Activated naive CD4-positive, alpha-beta T cell treated with anti-CD3 and anti-CD28 coated beads for 36 hours (primary cell): ENCODE measurements at places on chromosomes 4 and X. TPM values are rescaled to one million over a fixed set of nuclear protein-coding genes. Genes with fewer than 3 reads are reported as not detected.
A peak's percentile ranks its signal among the peaks of the same experiment; 100 is the strongest.

MAGED4 gene
- total RNA-seq, result not detected

GLUD2 gene
- 0.62 TPM for total RNA-seq

STAP1 gene
- total RNA-seq, result 18.9 TPM

GPR34 gene
- total RNA-seq, result not detected

STAG2 gene
- 84.5 TPM for total RNA-seq

GRCh38 chr4:52094376-52095145 is 43.5 kb downstream of the SPATA18 start:
- no peak for DNase-seq
- H3K27ac ChIP-seq, result no peak overlapping the region
- H3K36me3 ChIP-seq, result no peaks in the 10 kb centered on the region
- peaks cover 12% of the 10 kb centered on the region for H3K27me3 ChIP-seq

GRCh38 chr4:55329012-55329411 is 17.0 kb upstream of the SRD5A3 start:
- H3K27ac ChIP-seq, result no peak overlapping the region
- no peak overlapping the region for H3K4me3 ChIP-seq
- H3K36me3 ChIP-seq, result no peaks in the 10 kb centered on the region
- H3K4me1 ChIP-seq, result peaks cover 7% of the 10 kb centered on the region
- DNase-seq, result no peak
- no peaks in the 10 kb centered on the region for H3K27me3 ChIP-seq

- no peaks in the 10 kb centered on the region for H3K36me3 ChIP-seq
- H3K27me3 ChIP-seq, result no peaks in the 10 kb centered on the region
- DNase-seq, result no peak
- no peaks in the 10 kb centered on the region for H3K4me1 ChIP-seq
- no peak overlapping the region for H3K27ac ChIP-seq
These were observed 67.9 kb downstream of the FAM47C start for GRCh38 chrX:37075892-37076595.

DNA sequence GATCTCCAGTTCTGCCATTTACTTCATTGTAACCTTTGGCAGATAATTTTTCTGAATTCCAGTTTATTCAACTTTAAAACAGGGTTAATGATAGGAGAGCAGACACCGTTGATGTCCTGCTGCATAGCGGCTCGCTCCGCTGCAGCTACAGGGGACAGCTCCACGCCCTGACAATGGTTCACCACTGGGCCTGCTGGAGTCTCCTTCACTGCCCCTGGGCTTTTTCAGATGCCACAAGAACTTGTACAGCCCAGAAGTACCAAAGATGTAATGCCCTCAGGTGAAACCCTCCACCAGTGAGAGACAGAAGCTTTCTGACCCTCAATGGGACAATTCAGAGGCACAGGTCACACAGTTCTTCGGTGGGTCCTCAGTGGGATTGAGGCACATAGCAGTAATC is 22.7 kb upstream of the SEPTIN11 start:
- H3K36me3 ChIP-seq, result no peaks in the 10 kb centered on the region
- H3K27me3 ChIP-seq, result peaks cover 3% of the 10 kb centered on the region
- no peak for DNase-seq
- H3K4me1 ChIP-seq, result no peaks in the 10 kb centered on the region
- no peak overlapping the region for H3K27ac ChIP-seq
- no peak overlapping the region for H3K4me3 ChIP-seq

DNA sequence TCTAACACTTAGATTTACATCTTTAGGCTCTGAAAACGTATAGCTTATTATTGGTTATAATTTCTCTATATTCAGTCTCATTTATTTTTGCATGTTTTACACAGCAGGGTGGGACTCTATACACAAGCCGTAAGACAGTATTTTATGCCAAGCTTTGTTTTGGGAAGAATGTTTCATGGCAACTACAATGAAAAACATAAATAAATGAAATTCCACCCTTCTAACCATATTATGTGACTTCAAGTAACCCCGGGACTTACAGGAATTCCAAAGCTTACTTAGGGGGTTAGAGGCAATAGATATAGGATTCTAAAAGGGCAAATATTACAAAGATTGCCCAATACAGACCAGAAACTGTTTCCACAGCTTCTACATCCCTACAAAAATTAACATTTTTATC is 370.9 kb downstream of the PRR32 start:
- H3K4me1 ChIP-seq, result no peaks in the 10 kb centered on the region
- no peak overlapping the region for H3K4me3 ChIP-seq
- no peak overlapping the region for H3K27ac ChIP-seq
- DNase-seq, result no peak
- no peaks in the 10 kb centered on the region for H3K36me3 ChIP-seq

DNA sequence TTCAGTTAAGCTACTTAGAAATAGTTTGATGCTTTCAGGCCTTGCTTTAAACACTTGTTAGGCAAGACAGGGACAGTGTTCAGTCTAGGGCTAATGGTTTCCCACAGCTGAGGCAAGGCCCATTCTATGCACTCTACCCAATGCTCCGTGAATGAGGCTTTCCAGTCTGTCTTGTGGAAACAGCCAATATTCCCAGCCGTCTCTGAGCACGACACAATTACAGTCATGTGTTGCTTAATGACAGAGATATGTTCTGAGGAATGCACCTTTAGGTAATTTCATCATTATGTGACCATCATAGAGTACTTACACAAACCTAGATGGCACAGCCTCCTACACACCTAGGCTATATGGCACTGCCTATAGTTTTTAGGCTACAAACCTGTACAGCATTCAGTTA is 9.5 kb upstream of the FAM200B start:
- no peaks in the 10 kb centered on the region for H3K4me1 ChIP-seq
- H3K36me3 ChIP-seq, result peaks cover 2% of the 10 kb centered on the region
- H3K4me3 ChIP-seq, result no peak overlapping the region
- no peak overlapping the region for H3K27ac ChIP-seq
- DNase-seq, result no peak

GRCh38 chr4:153204247-153204671 is at the start of gene TRIM2:
TRIM2 (plus strand) TSS chr4:153204443; CDS start chr4:153204531, 88 bp downstream.
- peak within 1 kb of the TSS; percentile 66 for H3K27ac ChIP-seq
- H3K4me1 ChIP-seq, result peaks cover 34% of the 10 kb centered on the region
- no peaks in the 10 kb centered on the region for H3K27me3 ChIP-seq
- H3K4me3 ChIP-seq, result peak within 1 kb of the TSS; percentile 39

- H3K27ac ChIP-seq, result no peak overlapping the region
- H3K4me3 ChIP-seq, result no peak overlapping the region
- no peak for DNase-seq
- no peaks in the 10 kb centered on the region for H3K4me1 ChIP-seq
These were observed 159.6 kb upstream of the ANK2 start for GRCh38 chr4:112889619-112890527.

GRCh38 chr4:171644430-171645057 is 168.7 kb upstream of the GALNTL6 start:
- H3K4me1 ChIP-seq, result no peaks in the 10 kb centered on the region
- H3K4me3 ChIP-seq, result no peak overlapping the region
- H3K27me3 ChIP-seq, result no peaks in the 10 kb centered on the region
- H3K27ac ChIP-seq, result no peak overlapping the region

DNA sequence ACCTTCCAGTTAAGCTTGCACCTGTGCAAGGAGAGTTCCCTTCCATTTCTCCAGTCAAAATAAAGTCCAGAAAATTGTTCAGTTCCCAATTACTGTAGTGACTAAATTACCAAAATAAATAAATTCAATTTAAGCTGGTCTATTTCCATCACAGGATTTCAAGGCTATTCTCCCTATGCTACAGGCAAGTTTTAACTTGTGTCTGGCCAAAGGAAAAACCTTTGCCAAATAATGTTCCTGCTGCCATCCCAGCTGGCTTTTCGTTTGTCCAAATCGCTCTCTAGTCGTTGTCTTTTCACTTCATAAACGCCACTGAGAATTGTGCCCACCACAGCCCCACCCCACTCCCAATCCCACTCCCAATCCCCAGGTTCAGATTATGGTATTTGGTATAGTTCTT is 2.4 kb downstream of the KCTD8 start:
- H3K27me3 ChIP-seq, result peaks cover 46% of the 10 kb centered on the region
- H3K4me3 ChIP-seq, result no peak overlapping the region
- H3K36me3 ChIP-seq, result no peaks in the 10 kb centered on the region
- H3K4me1 ChIP-seq, result peaks cover 17% of the 10 kb centered on the region
- DNase-seq, result no peak
- H3K27ac ChIP-seq, result no peak overlapping the region
